ENCODE measurements at places on chromosomes 16 and 17.

DNA sequence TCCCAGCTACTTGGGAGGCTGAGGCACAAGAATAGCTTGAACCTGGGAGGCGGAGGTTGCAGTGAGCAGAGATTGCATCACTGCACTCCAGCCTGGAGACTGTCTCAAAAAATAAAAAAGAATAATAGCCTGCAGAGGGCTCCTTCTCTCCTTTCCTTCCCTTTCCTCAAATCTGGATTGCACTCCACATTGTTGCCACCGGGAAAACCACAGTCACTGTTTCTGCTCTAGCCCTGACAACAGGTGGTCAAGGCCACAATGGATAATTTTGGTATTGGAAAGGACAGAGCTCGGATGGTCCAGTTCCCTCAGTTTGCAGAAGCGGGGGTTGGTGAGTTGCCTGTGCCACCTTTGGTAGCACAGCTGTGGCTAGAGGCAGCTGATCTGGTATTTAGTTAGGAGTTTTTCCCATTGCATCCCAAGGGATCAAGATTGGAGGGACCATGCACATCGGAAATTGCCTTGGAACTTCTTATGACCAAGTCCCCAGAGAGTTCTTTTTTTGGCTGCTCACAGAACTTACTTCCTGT lies 44.7 kb upstream of the PRSS54 start:
- DNase-seq = no peak

DNA sequence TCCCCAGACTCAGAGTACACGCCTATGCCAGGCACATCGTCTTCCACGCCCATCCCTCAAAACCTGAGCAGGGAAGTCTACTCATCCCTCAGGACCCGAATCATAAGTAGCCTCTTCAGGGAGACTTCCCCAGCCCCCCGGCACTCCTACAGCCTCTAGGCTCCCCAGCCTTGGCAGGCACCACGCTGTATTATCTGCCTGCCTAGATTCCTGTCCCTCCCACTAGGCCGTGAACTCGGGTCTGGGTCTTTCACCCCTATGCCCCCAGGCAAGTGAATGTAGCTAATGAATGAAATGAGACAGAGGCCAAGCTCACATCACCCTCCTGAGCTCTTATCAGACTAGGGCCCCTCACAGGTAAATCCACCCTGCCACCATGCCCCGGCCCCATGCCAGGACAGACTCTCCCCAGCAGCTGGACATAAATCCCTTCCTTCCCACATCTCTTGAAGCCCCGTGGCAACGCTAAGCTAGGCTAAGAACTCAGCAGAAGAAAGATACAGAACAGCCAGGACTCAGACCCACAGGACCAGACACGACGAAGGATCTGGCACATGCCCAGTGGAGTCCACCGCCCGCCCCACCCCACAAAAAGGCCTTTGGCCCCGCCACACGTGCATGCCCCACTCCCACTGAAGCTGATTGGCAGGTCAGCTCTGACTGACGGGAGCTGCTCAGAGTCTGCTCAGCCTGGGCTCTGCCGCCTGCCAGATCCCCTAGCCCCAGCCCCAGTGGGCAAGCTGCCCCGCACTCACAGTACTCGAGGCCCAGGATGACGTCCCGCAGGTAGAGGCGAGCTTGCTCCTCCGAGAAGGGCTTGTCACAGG lies 13.0 kb downstream of the CAMKK1 start:
- no peak for DNase-seq

GRCh38 chr17:31275116-31275515 lies 21.9 kb downstream of the OMG start:
- no peak for DNase-seq

DNA sequence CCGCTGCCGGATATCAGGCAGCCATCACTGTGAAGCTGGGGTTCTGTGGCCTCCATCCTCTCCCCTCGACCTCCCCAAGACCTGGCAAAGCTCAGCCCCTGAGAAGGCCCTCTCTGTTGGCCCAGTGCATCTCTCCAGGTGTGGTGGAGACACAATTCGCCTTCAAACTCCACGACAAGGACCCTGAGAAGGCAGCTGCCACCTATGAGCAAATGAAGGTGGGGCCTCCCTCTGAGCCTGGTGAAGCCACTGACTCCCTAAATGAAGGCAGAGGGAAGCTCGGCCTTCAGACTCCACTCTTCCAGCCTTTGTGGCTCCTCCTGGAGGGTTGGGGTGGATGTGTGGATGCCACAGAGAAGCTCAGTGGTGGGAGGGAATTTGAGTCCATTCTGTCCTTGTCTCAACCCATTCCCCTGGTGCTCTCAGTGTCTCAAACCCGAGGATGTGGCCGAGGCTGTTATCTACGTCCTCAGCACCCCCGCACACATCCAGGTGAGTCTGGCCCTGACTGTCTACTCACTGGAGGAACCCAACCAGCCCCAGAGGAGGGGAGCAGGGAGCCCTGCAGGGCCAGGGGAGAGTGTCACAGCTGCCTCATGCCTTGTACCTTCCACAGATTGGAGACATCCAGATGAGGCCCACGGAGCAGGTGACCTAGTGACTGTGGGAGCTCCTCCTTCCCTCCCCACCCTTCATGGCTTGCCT lies 1.7 kb upstream of the MRM1 start:
- no peak for DNase-seq

GRCh38 chr17:44575403-44575802 lies 18.1 kb downstream of the FZD2 start:
- no peak for DNase-seq
